ENCODE measurements at places on chromosomes 5 and 9. TPM values are rescaled to one million over a fixed set of nuclear protein-coding genes. Genes with fewer than 3 reads are reported as not detected.

DNA sequence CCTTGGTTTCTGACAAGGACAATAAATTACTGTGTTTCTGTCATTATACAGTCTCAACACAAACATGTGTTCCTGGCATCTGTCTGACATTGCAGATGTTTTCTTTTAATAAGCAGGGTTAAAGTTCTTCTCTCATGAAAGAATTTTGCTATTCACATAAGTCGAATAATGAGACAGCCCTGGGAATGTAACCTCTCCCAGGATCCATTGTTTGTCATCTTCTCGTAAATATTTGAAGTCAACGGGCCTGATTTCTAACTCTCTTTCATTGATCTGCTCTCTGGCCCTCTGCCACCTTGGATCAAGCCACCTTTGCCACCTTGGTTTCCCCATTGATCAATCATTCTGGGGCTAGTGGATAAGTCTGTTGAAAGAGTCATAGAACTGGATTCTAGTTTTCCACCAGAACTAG, 12.9 kb upstream of the CAST start:
- no peak for DNase-seq

DNA sequence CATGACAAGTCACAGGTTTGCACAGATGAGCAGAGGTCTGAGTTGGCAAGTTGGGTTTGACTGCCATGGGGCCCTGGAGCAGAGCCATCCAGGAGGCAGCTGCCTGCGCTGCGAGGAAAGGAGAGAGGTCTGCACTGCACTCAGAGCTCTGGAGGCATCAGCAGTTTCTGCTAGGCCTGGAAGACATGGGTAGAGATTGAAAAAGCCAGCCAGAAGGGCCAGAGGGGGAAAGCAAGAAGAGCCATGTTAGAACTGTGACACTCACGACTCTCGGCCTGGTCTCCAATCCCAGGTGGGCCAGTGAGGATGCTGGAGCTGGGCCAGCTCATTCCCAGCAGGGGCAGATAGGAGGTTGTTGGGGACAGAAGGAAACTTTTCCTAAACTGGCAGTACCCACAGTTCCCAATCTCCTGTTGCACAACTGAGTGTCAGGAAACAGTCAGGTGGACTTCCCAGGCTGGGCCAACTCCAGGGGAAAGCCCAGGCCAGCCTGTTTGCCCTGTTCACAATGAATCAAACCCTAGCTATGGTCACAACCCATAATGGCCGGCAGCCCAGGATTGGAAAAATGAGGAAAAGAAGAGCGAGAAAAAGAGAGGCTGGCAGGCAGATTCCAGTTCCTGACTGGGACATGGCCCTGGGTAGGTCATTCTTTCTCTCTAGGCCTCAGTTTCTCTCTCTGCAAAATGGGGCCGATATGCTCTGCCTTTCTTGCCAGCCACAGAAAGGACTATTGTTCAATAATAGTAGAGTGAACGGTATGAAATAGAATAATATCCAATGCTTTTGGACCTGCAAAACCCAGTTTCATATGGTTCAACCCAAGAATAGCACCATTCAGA, 7.8 kb upstream of the ORM1 start:
- no peak for DNase-seq

GRCh38 chr9:99058964-99059921, 45.7 kb upstream of the TGFBR1 start:
- no peak for DNase-seq

CYLC2 gene
- polyA plus RNA-seq, result not detected

APBA1 gene
- 13.5 TPM for polyA plus RNA-seq

PTPRD gene
- 117 TPM for polyA plus RNA-seq

PCDHGB6 gene
- 12.1 TPM for polyA plus RNA-seq

DNA sequence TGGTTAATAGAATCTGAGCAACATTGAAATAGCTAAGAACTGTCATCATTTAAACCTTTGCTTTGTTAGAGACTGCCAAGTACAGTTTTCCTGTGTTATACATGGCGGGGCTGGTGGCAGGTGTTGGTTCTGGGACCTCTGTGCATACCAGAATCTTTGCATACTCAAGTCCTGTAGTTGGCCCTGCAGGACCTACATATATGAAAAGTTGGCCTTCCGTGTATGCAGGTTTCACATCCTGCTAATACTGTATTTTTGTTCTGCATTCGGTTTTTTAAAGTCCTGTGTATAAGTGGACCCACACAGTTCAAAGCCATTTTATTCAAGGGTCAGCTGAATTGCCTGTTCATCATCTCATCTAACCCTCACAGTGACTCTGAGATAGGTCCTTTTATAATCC, 36.4 kb downstream of the LARP1 start:
- no peak for DNase-seq

GRCh38 chr9:8610256-8610655, 810.7 kb upstream of the DMAC1 start:
- DNase-seq, result no peak

FAXDC2 gene
- polyA plus RNA-seq, result 44.1 TPM

- DNase-seq, result no peak
Measured at GRCh38 chr5:24986326-24986725, 341.5 kb upstream of the CDH10 start.

DNA sequence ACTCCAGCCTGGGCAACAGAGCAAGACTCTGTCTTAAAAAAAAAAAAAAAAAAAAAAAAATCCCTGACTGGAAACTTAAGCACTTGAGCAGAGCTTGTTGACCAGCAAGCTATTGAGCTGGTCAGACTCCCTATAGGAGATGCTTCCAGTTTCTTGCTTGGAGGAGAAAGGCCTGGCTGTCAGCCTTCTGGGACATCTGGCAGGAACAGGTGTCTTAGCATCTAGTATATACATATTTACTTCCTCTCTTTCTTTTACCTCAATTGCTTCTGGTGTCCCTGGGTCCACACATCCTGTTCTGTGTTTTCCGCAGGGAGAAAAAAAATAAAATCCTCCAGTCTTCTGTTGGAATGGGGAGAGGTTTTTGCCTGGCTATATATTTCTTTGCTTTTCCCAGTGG, 60.1 kb downstream of the PRKACG start:
- no peak for DNase-seq

SPINK1 gene
- 89.8 TPM for polyA plus RNA-seq

- no peak for DNase-seq
Measured at GRCh38 chr5:37501152-37501551, 122.0 kb downstream of the WDR70 start.

CBY3 gene
- 0.23 TPM for polyA plus RNA-seq

PLEKHG4B gene
- 10.2 TPM for polyA plus RNA-seq

FOXD4L6 gene
- polyA plus RNA-seq, result not detected

SLC9A3 gene
- 38.2 TPM for polyA plus RNA-seq

TMEM252 gene
- polyA plus RNA-seq, result 8.2 TPM

- no peak for DNase-seq
Measured at GRCh38 chr9:79140751-79141150, 431.0 kb upstream of the TLE4 start.

DNA sequence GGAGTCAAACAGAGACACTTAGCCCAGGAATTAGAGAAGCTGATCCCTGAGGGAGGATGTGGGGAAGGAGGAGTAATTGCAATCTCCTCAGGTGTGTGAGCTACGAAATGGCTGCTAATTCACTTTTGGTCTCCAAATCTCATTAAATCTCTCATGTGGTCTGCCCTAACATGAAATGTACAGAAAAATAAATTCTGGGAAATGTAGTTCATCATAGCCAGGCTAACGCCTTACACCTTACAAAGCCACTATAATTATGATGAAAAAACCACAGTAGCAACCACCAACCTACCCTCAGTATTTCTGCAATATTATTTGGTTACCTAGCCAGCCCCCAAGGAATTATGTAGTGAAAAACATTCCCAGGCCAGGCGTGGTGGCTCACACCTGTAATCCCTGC, 354.0 kb downstream of the TMEM167A start:
- no peak for DNase-seq

DNA sequence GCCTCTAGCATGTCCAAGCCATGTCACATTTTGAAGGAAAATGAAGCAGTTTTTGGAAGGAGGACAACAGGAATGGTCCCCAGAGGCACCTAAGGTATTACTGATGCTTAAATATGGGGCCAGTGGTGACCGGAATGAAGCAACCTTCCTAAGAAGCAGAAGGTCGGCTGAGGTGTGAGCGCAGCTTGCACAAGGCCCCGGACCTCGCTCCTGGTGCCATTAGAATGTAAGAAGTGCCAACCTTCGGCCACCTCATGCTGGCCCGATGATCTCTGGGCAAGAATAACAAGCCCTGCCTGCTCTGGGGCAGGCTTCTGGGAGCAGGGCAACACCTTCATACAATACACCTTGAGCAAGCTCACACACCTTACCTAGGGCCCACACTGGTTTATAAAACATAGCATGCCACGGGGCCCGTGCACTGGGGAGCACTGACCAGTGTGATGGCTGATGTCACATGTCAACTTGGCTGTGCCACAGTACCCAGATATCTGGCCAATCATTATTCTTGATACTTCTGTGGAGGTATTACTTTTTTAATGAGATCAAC, 21.9 kb downstream of the SEMA4D start:
- no peak for DNase-seq

- DNase-seq, result no peak
Measured at GRCh38 chr5:38379350-38379937, 121.1 kb downstream of the EGFLAM start.

- DNase-seq, result no peak
Measured at GRCh38 chr9:81132318-81132717, 557.0 kb downstream of the TLE1 start.

- no peak for DNase-seq
Measured at GRCh38 chr9:138022121-138022741, 144.6 kb downstream of the CACNA1B start.

- DNase-seq, result no peak
Measured at GRCh38 chr5:124742983-124743601, 3.3 kb downstream of the ZNF608 start.

BTNL8 gene
- polyA plus RNA-seq, result not detected

TMC1 gene
- polyA plus RNA-seq, result 0.95 TPM

DNA sequence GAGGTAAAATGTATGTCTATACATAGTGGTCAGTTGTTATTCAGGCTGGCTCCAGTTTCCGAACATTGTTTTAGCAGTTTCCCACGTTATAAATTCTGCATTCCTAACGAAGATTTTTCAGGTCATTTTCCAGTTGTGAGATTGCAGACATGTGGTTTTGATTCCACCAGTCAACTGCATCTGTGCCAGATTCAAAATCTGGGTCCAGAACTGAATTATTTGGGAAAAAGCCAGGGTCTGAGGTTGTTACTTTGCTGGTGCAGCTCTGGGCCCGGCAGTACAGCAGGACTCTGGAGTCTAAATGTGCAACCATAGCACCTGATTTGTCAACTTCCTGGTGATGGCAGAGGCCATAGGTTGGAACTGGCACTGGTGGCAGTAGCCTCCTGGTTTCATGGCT, 105.7 kb upstream of the MEGF10 start:
- no peak for DNase-seq

STOML2 gene
- polyA plus RNA-seq, result 130 TPM

PDZD2 gene
- 18.2 TPM for polyA plus RNA-seq

FAM221B gene
- polyA plus RNA-seq, result 0.33 TPM

DEPDC1B gene
- polyA plus RNA-seq, result 9.3 TPM

DNA sequence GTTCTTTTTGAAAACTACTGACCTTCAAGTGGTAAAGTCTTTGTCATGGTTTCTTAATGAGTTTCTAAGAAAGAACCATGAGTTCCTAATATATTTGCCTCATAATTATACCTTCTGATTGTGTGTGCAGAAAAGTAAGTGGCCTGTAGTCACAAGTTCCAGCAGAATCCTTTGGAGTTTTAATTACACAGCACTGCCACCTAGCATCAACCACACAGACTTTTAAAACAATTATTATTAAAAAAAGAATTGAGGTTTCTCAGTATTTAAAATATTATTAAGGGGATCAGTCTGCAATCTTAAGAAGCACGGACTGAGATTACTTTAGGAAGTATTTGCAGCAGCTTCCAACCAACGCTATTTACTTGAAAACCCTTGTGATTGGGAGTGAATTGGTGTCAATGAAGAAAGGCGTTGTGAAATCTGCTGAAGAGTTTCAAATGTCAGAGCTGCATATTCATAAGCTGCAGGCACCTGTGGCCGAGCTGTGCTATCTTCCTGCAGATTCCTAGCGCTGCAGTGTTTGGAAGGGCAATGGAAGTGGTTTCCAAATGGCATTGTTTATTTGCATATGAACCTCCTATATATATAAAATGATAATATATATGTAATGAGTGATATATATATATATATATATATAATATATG, 1074.2 kb upstream of the WWC1 start:
- no peak for DNase-seq

GRCh38 chr9:93097511-93098201, 1.6 kb downstream of the CARD19 start:
- DNase-seq, result no peak

CDC20B gene
- not detected for polyA plus RNA-seq

GRCh38 chr9:108463932-108464606, 391.7 kb downstream of the ACTL7B start:
- no peak for DNase-seq

DNA sequence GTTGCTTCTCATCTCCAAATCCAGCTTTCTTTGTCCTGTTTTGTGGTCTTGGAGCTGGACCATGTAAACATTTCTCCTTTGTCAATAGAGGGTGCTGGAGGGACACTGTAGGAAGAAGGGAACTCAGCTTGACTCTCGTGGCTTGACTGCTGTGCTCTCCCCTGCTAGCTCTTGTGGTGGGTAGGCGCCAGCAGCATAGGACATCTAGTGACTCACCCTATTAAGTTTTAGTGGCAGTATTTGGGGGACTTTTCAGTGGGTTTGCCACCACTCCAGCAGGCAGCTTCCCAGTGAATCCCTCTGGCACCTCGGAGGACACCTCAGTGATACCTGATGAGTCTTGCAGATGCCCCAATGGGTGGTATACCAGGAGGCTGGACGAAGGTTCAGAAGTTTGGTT, 97.8 kb downstream of the TSSK1B start:
- no peak for DNase-seq

HDHD3 gene
- polyA plus RNA-seq, result 22.0 TPM

SOWAHA gene
- polyA plus RNA-seq, result 5.1 TPM

PCDHGA12 gene
- polyA plus RNA-seq, result 1.4 TPM

- peak; percentile 22 for DNase-seq
Measured at GRCh38 chr5:137078171-137078665, 420.9 kb downstream of the SPOCK1 start.

TAF11L5 gene
- polyA plus RNA-seq, result not detected

- DNase-seq, result no peak
Measured at GRCh38 chr5:96933764-96934707, 1.8 kb upstream of the LNPEP start.

GRCh38 chr5:169956756-169957155, 23.5 kb downstream of the INSYN2B start:
- no peak for DNase-seq

- DNase-seq, result no peak
Measured at GRCh38 chr5:34751807-34752736, 86.9 kb upstream of the TTC23L start.
